ENCODE measurements at places on chromosomes 7 and 10. TPM values are rescaled to one million over a fixed set of nuclear protein-coding genes. Genes with fewer than 3 reads are reported as not detected.

The RBP3 gene
- not detected for total RNA-seq

The KCNIP2 gene
- total RNA-seq: 3.5 TPM

The SPACDR gene
- 3.7 TPM for total RNA-seq

GRCh38 chr10:30742471-30742870 lies 112.9 kb upstream of the LYZL2 start:
- no peak for DNase-seq

GRCh38 chr10:122237331-122237990 lies 33.6 kb upstream of the BTBD16 start:
- DNase-seq: no peak

DNA sequence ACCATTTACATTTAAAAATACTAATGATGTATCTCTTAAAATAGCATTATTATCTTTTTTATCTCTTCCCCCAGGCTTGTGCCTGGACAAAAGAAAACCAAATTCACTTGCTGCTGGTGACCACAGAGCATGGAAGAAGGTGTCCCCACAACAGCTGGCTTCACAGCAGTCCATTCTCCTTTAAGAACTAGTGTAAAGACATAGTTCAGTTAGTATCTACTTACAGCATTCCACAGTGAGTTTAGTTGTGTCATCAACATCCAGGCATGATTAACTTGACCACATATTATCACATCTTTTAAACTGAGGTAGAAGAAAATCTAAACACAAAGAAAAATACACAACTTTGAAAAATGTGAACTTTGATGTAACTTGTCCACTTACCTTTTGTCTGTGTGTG lies 55.0 kb downstream of the LRRC17 start:
- no peak for DNase-seq

DNA sequence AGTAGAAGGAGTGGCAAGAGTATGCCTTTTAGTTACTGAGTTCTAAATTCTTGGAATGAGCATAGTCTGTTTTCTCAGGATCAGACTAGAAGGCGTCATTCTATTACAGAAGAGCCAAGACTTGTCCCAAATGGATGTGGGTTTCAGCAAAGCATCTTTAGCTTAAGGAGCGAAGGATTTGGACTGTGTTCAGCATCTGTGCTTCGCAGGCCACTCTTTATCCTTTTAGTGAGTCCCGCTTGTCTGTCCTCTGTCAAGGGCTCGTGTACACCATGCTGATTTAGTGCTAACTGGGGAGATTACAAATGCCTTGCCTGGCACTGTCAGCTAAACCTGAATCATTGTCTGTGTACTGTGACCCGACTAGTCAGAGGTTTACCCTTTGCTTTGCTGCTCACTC lies 465.7 kb downstream of the AUTS2 start:
- no peak for DNase-seq

DNA sequence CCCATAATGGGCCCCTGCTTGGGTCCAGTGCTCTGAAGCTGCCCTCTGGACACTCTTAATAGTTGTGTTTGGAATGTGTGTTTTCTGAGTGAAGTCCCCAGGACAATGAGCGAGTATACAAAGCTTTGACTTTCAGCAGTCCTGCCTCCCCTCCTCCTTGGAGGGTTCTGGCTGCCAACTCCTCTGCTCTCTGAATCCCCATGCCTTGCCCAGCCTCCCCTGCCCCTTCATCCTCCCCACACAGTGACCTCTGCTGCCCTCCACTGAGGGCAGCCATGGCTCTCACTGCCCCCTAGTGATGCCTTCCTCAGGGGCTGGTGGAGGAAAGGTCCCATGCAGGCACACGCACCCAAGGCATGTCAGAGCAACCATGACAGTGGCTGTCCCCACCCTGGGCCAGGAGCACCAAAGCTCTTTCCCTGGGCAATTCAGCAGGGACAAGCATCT lies 40.9 kb downstream of the FRMPD2 start:
- no peak for DNase-seq
